KG1 (cell line): ENCODE measurements at places on chromosomes 7 and 10.

- DNase-seq, result no peak
These were observed 73.3 kb upstream of the FHIP2A start for GRCh38 chr10:114748241-114748640.

DNA sequence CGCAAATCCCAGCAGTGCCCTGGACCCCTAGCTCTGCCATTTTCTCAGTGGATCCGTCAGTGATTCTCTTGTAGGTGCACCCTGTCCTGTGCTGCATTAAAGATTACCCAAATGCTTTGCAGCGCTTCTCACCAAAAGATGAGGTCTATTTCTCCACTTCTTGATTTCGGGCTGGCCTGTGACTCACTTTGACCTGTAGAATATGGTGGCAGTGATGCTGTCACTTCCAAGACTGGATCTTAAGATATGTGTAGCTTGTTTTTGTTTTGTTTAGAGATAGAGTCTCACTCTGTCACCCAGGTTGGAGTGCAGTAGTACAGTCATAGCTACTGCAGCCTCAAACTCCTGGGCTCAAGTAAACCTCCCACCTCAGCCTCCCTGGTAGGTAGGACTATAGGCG, 37.0 kb upstream of the ZMIZ1 start:
- DNase-seq, result no peak

DNA sequence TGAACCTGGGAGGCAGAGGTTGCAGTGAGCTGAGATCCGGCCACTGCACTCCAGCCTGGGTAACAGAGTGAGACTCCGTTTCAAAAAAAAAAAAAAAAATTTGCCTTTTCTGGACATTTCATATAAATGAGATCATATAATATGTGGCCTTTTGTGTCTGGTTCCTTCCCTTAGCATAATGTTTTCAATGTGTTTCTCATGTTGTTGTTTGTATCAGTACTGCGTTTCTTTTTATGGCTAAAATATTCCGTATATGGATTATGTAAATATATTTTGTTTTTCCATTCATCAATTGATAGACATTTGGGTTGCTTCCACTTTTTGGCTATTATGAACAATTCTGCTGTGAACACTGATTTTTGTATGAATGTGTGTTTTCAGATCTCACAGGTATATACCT, 257.6 kb downstream of the CCDC3 start:
- no peak for DNase-seq

DNA sequence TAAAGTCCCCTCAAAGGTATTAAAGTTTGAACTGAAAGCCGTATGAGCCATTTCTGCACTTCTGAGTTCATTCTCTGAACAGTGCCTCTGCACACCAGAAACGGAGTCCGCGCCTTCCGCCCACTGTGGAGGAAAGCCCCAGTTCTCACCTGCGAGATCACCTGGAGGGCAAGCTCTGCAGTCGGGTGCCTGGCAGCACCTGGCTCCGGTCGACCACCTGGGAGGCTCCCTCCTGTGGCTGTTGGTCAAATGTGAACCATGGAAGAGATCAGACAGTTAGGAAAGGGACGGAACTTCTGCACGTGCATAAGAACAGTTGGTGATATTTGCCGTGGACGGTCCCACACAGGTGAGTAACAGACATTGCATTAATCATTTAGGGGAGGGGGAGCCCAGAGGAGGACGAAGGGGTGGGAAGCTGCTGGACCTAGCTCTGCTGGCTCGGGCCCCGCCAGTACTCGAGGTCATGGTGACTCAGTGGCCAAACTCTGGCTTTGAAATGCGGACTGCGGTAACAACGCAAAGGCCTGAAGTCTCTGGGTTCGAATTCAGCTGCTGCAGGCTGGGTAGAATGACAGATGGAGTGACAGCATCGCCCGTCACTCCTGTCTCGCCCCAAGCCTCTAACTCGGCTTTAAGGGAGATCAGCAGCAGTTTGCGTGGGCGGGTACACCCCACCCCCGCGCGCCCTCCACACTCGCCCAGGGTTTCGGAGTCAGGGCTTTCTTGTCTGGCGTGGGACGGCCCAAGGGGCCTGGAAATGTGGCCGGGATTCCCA, 1.7 kb upstream of the DPYSL4 start:
- no peak for DNase-seq

DNA sequence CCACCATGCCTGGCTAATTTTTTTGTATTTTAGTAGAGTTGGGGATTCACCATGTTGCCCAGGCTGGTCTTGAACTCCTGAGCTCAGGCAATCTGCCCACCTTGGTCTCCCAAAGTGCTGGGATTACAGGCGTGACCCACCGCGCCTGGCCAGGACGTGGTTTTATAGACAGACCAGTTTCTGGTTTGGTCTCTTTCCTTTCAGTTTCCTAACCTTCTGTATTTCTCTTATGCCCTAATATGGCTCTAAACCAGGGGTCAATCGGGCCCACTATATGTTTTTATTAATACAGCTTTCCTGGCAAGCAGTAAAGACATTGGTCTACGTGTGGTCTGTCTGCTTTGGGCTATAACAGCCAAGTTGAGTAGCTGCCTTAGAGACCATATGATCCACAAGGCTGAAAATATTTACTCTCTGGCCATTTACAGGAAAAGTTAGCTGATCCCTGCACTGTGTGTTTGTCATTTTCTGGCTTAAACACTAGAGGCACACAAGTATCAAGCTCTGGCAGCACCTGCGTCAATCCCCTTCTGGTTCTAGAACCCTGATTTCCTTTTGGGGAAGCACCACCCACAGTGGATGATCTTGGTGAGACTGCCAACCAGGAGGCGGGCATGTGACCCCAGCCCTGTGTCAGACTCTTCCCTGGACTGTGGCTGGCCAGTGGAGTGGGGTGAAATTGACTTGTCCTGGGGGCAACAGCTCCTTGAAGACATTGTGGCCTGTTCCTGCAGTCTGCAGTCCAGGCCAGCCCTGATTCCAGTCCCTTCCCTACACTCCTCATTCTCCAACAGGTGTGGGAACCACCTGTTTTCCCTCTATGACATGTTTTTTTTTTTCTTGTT, 497.2 kb downstream of the PLXNA4 start:
- no peak for DNase-seq

DNA sequence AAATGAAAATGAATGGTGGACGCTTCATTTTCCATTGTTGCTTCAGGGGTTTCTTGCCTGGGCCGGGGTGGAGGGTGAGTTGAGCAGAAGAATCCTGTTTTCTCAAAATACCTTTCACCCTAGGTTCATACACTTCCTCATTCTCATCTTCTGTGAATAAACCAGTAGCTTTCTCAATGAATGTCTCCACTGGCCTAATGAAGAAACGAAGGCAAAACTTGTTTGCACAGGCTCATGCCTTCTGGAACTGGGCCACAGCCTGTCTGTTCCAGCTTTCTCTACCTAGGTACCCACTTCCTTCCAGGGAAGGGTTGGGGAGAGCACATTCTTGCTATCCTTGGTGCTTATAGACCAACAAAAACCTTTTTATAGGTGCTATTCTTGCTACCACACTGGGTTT, 21.3 kb downstream of the STMP1 start:
- DNase-seq, result no peak

DNA sequence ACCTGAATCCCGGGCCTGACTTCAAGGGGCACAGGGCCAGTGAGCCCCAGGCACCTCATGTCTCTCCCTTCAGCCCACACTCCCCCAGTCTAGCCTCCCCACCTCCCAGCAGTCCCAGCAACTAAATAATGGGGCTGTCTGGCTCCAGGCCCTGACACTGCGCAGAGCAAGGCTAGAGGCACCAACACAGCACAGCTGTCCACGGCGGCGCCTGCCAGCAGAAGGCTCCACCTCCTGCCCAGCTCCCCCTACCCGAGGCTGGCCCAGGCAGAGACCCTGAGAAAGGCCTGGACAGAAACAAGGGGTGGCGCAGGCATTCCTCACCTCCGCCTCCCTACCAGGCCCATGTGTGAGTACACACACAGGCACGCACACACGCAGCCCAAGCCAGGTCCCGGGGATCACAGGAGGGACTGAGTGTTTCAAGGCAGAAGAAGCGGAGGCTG, 6.1 kb downstream of the KCNH2 start:
- no peak for DNase-seq

DNA sequence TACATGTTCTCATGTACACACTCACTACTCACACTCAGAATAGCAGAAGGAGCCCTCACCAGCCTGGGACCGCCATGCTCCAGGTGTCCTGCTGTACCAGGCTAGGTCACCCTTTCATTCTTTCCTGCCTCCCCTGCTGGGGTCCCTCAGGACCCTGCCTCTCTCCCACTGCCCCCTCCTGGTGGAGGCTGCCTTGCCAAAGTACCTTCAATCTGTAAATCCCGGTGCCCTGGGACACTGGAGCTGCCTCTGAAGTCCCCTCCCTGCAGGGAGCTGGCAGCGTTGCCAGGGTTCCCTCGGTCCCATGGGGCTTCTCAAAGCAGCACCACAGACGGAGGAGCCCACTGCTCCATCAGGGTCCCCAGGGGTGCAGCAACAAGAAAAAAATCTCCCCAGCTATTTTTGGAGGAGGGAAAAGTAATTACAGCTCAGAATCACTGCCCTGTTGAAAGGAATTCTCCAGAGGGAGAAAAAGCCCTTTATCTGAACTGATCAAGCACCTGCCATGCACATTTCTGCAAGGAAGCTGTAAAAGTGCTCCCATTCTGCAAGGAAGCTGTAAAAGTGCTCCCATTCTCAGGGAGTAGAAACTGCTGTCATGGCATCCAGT, 259.9 kb downstream of the PTPRN2 start:
- DNase-seq, result no peak

- DNase-seq, result no peak
These were observed 193.3 kb upstream of the BMPER start for GRCh38 chr7:33712020-33712414.

DNA sequence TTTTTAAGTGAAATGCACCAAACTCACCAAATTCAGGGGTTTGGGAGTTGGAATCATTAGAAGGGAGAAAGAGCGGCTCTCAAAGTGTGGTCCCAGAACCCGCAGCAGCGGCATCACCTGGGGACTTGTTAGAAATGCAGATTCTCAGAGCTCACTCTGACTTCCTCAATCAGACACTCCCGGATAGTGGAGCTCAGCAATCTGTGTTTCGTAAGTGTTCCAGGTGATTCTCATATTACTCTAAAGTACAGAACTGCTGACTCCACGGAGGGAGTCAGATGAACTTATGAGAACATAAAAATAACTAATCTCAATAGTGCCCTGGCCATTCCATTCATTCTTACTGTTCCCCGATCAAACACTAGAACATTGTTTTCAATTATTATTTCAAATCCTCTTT, 358.7 kb upstream of the MYO3A start:
- no peak for DNase-seq

GRCh38 chr10:128058750-128059134, 67.5 kb downstream of the MKI67 start:
- DNase-seq, result no peak

DNA sequence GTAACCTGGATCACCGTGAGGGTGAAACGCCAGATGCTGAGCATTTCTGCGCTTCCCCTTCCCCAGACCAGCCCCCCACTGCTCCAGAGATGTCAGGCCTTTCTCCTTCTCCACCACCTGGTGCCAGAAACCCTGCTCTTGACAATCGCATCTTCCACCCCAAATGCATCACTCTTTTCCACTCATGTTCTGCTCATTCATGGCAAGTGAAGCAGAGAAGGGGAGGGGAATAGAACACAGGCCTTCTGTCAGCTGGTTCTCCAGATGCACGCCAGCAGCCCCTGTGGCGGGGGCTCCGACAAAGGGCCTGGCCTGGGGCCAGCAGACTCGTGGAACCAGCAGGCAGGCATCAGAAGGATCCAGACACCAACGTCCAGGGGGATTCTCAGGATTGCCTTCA, 68.5 kb upstream of the SVIL start:
- no peak for DNase-seq

GRCh38 chr10:80372675-80373074, 16.1 kb downstream of the DYDC2 start:
- DNase-seq, result no peak

GRCh38 chr10:1186683-1186990, 130.5 kb downstream of the WDR37 start:
- DNase-seq, result no peak

DNA sequence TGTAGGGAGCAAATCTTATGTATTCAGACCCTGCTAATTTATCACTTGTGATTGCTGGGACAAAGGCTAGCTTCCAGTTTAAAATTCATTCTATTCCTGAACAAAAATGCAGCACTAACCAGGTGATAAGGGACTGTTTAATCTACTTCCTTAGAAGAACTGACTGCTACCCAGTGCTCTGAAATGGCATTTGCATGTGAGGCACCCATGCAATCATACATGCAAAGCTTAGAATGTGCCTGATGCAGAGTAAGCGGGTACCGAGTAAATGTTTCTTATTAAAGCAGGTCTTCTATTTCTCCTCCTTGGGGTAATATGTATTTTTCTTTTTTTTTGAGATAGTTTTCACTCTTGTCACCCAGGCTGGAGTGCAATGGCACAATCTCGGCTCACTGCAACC, 54.5 kb downstream of the NEURL1 start:
- no peak for DNase-seq

GRCh38 chr7:140019606-140020005, 43.1 kb downstream of the PARP12 start:
- no peak for DNase-seq

DNA sequence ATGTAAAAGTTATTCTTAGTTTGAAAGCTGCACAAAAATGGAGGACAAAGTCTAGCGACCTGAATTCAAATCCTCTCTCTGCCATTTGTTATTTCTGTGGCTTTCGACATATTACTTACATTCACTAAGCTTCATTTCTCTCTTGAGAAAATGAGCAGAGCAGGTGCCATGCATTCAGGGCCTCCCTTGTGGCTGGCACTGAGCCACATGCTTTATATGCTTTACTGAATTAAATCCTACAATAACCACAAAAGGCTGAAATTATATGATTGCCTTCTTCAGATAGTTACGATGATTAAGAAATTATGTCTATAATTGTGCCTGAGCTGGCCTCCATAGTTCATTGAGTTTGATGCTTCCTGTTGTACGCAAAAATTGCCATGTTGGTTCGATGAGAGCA, 98.7 kb downstream of the NPSR1 start:
- DNase-seq, result no peak

- DNase-seq, result no peak
These were observed 47.4 kb upstream of the CFAP46 start for GRCh38 chr10:132989476-132990415.

DNA sequence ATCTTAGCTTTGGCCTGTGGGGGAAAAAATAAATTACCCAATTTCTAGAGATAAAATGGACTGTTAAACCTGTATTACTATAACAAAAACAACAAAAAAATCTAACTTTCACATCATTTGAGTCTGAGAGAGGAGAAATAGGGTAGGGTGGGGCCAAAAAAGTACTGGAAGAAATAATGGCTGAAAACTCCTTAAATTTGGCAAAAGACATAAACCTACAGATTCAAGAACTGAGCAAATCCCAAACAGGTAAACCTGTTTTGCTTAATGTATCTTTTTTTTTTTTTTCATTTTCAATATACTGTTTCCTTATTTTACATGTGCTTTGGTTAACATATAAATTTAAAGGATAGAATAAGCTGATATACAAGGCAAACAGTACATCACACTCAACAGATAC, 27.1 kb downstream of the SYPL1 start:
- no peak for DNase-seq

- no peak for DNase-seq
These were observed 186.5 kb upstream of the SLC25A13 start for GRCh38 chr7:96508371-96508770.

DNA sequence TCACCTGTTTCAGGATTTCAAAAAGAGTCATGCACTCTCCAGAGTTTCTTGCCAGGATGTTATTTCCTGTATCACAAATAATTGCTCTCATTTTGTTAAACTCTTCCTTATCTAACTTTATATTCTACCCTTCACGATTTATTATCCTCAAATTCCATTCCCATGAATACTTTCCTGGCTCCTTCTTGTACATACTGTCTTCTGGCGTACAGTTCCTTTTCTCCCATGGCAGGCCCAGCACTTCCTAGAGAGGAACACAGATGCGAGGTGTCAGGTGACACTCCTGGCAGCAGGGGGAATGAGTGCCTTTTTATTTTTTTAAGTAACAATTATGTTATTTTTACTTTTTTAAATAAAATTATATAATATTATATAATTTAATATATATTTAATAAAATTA, 411.9 kb downstream of the TFEC start:
- DNase-seq, result no peak
